ENCODE measurements at places on chromosomes 4 and X.

DNA sequence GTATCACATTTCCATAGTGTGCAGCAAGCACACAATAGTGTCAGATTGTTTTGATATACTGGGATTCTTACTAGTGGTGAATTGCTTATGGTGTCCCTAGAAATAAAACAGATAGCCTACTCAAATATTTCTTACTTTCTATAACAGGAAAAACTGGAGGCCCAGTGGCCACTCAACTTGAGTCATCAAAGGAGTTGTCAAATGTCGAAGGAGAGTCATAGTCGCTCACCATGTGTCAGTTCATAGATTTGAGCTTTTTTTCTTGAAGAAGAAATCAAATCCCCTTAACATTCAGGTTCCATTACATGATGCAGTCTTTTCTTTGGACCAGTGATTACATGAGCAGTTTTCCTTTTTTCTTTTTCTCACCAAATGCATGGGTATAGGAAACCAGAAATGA is 1271.0 kb downstream of the RAPGEF2 start:
- no peak for DNase-seq

- no peak for DNase-seq
Measured at GRCh38 chrX:140949233-140949632, 53.2 kb upstream of the SPANXB1 start.

GRCh38 chrX:149392921-149393320 is 112.2 kb downstream of the IDS start:
- no peak for DNase-seq

GRCh38 chr4:96913441-96914080 is 1073.7 kb downstream of the PDHA2 start:
- DNase-seq, result no peak

GRCh38 chr4:28548594-28548993 is 1688.0 kb downstream of the STIM2 start:
- DNase-seq, result no peak

Data from activated T-helper 1 cell treated with anti-CD3 and anti-CD28 coated beads, Interleukin-2, amount 50 U/mL, for 16 hours (primary cell).